ENCODE measurements at places on chromosomes 7 and 10.

DNA sequence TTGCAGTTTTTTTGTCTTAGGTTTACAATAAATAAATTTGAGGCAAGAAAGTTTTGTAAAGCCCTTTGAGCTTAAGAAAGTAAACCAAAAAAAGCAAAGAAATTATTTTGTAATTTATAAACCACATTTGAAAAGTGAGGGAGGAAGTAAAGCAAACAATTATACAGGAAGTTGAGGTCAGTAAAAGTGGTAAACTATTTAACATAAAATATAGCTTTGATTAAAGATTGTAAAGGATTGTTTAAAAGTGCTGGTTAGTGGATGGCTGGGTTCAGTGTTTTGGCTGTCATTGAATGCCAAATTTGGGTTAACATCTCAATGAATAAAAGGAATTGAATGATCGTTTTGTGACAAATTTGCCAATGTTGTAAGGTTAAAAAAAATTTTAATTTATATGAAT, 9.9 kb downstream of the SOSTDC1 start:
- DNase-seq = no peak

- DNase-seq = no peak
Measured at GRCh38 chr10:13827076-13827797, 240.5 kb downstream of the PRPF18 start.

DNA sequence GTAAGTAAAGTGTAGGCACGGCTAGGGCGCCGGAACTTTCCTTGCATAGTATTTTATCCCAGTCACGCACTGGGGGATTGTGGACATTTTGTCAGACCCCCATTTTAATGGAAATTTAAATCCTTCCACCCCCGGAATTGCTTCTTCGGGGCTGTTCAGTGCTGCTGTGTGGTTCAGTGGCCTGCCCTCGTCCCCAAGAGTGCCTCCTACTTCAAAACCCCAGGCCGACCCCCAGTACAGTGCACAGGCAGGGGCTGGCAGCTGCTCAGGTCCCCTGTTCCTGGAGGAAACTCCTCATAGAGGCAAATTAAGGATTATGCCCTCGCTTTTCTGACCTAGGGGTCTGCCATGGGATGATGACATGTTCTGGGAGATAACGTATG, 94.5 kb downstream of the PTPRE start:
- no peak for DNase-seq

- DNase-seq = no peak
Measured at GRCh38 chr10:124721330-124722045, 22.7 kb downstream of the FAM53B start.

- DNase-seq = no peak
Measured at GRCh38 chr10:129870961-129871621, 93.0 kb downstream of the EBF3 start.

- DNase-seq = no peak
Measured at GRCh38 chr10:36423821-36424248, 701.6 kb upstream of the ANKRD30A start.

DNA sequence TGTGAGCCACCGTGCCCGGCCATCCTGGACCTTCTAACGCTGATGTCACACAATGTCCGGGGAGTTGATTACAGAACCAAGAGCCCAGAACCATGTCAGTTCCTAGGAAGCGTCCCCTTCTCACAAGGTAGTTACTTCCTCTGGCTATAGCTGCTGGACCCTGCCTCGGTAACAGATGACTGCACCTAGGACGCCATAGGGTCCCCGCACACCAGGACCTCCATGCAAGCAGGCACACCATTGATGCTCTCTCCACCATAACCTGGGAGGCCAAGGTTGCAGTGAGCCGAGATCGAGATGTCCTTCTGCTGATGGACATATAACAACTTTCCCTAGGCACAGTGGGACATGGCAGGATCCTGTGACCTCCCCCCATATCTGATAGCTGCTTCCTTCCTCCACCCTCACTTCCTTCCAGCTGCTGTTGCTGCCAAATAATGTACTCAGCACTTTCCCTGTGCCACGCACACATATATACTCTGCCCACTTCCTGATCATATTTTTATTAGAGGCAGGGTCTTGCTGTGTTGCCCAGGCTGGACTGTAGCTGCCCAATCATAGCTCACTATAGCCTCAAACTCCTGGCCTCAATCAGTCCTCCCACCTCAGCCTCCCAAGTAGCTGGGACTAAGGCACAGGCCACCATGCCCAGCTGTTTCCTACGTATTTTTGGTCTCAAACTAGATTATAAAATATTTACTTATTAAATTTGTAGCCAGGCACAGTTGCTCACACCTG, 3.5 kb upstream of the SNX8 start:
- no peak for DNase-seq

GRCh38 chr7:2661602-2662272, 26.3 kb upstream of the AMZ1 start:
- no peak for DNase-seq

GRCh38 chr10:44993922-44994751, 6.6 kb upstream of the ZNF22 start:
- DNase-seq = no peak

DNA sequence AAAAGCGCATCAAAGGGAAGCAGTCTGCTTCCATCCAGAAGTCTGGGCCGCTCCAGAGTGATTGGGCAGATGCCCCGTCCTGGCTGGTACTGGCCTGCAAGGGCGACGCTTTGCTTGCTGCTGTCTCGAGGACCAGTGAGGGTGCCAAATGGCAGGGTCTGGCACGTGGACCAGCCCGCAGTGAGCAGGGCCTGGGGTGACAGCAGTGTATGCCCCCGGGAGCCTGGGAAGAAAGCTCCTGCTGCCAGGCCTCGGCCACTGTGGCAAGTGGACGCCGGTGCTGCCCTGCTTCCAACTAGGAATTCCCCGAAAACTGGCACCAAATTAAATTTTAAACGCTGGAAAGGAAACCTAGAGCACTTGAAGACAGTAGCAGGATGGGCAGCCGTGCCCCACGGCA, 357.0 kb upstream of the MKI67 start:
- no peak for DNase-seq

- no peak for DNase-seq
Measured at GRCh38 chr10:124280916-124281315, 137.8 kb downstream of the OAT start.

DNA sequence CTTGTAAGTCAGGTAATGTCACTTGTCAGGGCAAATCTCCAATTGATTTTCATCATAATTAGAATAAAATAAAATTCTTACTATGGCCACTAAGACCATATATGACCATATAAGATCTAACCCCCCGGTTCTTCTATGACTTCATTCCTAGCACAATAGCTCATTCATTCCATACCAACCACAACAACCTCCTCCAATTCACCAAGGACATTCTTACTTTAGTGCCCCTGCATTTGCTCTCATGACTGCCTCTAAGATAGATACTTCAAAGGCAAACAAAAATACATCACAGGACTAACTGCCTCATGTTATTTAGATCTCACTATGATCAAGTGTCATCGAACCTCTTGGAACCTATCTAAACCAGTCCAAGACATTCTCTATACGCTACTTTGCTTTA, 90.8 kb downstream of the SNX13 start:
- DNase-seq = no peak

DNA sequence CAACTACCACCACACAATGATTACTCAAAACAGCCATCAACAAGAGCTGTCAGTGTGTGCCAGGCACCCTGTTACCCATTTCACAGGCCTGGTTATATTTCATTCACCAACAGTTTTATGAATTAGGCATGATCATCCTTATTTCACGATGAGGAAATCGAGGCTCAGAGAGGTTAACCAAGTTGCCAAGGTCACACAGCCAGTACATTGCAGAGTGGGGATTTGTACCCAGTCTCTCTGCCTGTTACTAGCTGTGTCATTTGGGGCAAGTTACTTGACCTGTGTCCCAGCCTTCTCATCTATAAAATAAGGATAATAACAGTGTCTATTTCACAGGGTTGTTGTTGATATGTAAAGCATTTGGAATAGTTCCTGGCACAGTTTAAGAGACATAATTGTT, 97.2 kb downstream of the COL13A1 start:
- no peak for DNase-seq

- DNase-seq = no peak
Measured at GRCh38 chr10:6978187-6978627, 398.1 kb upstream of the PRKCQ start.

DNA sequence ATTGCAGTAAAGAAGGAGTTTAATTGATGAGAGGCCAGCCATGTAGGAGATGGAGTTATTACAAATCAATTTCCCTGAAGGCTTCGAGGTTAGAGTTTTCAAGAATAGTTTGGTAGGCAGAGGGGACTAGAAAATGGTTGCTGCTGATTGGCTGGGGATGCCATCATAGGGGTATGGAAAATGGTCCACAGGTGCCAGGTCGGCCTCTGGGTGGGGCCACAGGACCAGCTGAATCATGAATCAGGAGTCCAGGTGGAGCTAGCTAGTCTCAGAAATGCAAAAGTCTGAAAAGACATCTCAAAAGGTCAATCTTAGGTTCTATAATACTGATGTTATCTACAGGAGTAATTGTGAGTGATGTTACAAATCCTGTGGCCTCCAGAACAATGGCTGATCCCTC, 714.0 kb upstream of the GHITM start:
- DNase-seq = no peak

GRCh38 chr10:32413513-32413912, 32.4 kb upstream of the CCDC7 start:
- DNase-seq = no peak

DNA sequence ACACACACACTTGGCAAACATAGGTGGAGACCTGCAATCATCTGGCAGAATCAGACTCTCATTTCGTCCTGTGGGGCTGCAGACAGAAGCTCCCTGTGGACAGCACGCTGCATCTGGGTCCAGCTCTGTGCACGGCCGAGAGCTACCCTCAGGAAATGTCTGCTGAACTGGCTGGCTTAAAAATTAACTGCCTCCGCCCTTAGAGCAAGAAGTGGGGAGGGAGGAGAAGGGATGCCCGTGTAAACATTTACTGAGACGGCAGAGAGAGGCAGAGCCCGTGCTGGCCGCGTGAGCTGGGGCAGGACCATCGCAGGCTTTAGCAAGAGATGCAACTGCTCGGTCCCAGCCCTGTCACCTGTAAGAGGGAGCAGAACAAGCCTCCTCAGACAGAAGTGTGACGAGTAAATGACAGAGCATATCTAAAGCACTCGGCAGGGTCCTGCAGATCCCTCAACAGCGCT, 81.8 kb downstream of the TNS3 start:
- DNase-seq = no peak

DNA sequence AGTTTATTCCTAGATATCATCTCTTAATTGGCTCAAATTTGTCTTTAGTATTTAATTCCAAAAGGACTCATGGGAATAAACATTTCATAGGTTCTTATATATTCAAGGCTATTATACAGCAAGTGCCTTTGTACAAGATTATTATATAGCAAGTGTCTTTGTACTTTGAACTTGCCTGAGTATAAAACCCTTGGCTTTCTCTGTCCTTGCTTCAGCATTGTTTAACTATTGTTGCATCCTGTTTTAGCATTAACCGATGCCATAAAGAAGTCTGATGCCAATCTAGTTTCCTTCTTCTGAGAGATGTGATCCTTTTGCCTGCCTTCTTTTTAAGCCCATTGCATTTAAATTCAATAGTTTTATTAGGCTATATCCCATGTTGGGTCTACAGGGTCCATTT, 270.0 kb downstream of the NEBL start:
- DNase-seq = no peak

DNA sequence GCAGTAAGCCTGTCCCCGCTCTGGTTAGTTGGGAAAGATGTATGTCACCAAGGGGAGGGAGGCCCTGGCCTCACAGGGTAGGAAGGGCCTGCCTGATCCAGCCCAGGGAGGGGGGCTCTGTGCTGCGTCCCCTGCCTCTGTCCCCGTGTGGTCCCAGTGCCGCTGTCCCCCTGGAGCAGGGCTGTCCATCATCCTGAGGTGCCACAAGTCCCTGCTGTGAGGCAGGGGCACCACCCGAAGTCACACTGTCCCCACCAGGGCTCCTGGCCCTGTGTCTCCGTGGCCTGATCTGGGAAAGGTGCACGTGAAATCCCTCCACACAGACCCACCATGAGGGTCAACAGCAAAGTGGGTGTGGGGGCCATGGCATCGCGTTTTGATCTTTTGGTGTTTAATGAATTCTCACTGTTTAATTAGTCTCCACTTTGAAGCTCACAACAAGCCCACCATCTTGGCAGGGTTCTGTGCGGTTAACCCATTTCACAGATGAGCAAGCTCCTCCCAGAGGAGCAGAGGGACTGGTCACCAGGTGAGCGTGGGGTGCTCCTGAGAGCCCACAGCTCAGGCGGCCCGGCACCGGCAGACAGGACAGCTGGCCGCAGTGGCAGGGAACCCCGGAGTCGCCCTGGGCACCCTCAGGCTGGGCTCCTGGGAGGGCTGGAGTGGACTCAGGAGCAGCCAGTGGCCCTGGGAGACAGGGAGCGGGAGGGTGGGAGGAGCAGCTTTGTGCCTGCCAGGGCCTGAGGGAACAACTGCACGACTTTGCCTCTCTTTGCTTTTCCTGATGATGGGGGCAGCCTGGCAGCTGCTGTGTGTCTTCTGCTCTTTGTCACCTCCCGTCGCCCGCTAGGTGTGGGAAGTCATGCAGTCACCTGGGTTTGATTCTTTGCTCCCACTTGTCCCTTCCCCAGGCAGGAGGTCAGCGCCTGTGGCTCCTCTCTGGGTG, 12.0 kb upstream of the CRYGN start:
- no peak for DNase-seq

DNA sequence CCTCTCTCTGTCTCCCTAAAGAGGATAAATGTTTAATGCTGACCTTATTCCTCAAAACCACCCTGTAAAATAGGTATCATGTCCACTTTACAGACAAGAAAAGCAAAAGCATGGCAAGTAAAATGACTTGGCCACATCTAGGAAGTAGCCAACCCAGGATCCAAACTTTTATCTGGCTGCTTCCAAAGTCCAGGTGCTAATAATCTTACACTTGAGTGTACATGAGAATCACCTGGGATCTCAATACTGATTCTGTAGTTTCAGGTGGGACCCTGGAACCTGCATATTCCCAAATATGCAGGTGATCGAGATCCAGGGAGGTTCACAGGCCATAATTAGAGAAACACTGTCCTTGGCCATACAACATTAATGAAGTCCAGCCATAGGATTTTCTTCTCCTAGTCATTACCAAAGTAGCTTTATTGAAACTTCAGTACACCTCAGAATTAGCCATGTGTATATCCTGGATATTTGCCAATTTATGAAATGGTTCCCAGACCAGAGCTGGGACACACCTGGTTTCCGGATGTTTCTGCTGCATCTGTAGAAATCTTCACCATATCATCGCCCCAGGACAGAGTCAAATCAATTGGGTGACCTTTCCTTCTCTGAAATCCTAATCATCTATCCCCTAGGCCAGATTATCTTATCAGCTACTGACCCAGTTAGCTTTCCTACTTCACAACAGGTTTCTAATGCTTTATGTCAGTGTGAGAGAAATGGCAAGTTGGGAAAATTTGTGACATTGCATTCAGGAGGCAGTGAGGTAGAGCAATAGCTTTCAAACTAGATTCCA, 119.1 kb upstream of the KMT2E start:
- DNase-seq = no peak

DNA sequence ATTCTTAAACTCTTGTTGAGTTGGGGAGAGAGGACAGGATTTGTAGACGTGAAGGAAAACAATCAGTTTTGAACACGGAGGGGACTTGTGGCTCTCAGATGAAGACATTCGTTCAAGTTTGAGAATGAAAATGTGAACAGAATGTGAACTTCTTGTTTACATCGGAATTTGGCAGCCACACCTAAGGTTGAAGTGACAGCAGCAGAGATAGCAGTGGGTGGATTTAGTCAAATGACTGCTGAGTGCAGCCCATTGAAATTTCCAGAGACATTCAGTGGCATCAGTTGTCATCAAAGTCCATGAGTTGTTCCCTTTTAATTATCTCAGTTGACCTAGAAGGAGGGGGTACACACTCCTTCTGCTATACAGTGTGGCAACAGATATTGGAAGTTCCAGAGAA, 280.0 kb downstream of the SEMA3D start:
- DNase-seq = no peak

- DNase-seq = no peak
Measured at GRCh38 chr7:37216156-37216852, 232.4 kb downstream of the ELMO1 start.

Data from stimulated activated CD4-positive, alpha-beta T cell treated with anti-CD3 and anti-CD28 coated beads, Interleukin-2, amount 100 ng/mL, for 4 hours (primary cell).